ENCODE measurements at places on chromosomes 3 and 15. TPM values are rescaled to one million over a fixed set of nuclear protein-coding genes. Genes with fewer than 3 reads are reported as not detected.
A peak's percentile ranks its signal among the peaks of the same experiment; 100 is the strongest.

- no peaks in the 10 kb centered on the region for H3K4me1 ChIP-seq
- DNase-seq, result no peak
- no peaks in the 10 kb centered on the region for H3K36me3 ChIP-seq
- H3K27me3 ChIP-seq, result no peaks in the 10 kb centered on the region
These were observed 40.4 kb upstream of the CTNNB1 start for GRCh38 chr3:41158947-41159346.

SLC12A1 gene
- not detected for total RNA-seq

SEMA3G gene
- total RNA-seq, result 3.5 TPM

GATA2 gene
- total RNA-seq, result 181 TPM

- DNase-seq, result no peak
- no peaks in the 10 kb centered on the region for H3K4me1 ChIP-seq
- no peaks in the 10 kb centered on the region for H3K27me3 ChIP-seq
These were observed 36.0 kb downstream of the ATP13A5 start for GRCh38 chr3:193342551-193342950.

DNA sequence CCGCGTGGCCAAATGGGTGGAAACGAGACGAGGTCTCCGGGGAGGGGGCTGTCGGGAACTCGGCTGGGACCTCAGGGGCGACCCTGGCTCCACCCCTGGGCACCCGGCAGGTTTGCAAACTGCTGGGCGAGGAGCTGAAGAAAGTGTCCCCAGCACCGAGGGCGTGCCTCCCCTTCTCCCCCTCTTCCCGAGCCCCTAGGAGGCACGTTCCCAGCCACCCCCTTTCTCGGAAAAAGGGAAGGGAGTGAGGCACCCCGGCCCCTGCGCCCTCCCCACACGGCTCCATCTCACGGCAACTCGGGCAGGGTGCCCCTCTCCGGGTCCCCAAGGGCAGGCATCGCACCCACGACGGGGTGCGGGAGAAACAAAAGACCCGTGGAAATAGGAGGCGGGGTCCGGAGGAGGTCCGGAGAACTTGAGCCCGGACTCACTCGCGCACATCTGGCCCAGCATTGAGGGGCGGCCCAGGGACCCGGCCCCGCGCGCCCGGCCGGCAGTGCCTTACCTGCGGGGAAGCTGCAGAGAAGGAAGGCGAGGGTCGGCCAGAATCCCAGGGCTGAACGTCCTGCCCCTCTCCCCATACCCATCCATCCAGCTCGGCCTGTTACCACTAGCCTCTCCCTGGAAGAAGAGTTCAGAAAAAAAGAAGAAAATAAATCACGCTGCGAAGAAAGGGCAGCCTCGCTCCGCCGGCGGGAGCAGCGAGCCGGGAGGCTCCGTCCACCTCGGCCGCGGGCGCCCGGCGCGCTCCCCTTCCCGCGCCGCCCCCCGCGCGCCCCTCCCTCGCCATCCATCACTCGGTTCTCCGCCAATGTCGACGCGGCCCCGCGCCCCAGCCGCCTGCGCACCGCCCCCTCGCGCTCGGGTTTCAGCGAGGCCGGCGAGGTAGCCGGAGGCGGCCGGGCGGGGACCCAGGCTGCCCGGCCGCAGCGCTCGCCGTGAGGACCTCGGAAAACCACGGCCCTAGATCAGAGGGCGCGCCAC, 16.3 kb downstream of the RGMA start:
- peak; percentile 86 for DNase-seq
- peak overlapping the region; percentile 79 for H3K27ac ChIP-seq
- no peaks in the 10 kb centered on the region for H3K27me3 ChIP-seq

DNA sequence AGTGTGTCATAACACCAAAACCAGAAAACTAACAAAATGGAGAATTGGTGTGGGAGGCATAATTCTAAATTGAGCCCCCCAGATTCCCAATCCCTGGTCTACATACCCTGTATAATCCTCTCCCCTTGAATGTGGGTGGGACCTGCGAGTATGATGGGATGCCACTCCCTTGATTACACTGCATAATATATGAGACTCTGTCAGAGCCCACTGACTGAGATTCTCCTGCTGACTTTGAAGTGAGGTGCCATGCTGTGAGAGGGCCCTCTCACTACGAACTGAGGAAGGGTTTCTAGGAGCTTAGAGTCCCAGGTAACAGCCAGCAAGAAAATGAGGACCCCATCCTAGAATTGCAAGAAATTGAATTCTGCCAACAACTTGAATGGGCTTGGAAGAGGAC, 49.5 kb downstream of the GPR176 start:
- no peaks in the 10 kb centered on the region for H3K27me3 ChIP-seq
- no peak for DNase-seq
- H3K27ac ChIP-seq, result no peak overlapping the region
- H3K4me1 ChIP-seq, result no peaks in the 10 kb centered on the region

DNA sequence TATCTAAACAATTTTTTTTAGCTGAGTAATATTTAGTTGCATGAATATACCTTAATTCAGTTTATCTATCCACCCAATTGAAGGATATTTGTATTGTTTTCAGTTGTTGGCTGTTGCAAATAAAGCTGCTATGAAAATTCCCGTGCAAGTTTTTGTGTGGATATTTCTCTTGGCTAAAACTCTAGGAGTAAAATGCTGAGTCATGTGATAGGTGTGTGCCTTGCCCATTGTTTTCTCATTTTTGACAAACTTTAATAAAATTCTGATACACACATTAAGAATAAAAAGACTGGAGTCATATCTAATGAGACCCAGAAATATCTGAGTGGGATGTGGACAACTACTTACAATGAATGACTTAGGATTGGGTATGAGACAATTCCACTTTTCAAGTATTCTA, 78.6 kb downstream of the MDFIC2 start:
- H3K36me3 ChIP-seq, result no peaks in the 10 kb centered on the region
- DNase-seq, result no peak
- no peak overlapping the region for H3K27ac ChIP-seq
- no peak overlapping the region for H3K4me3 ChIP-seq
- H3K4me1 ChIP-seq, result no peaks in the 10 kb centered on the region

DNA sequence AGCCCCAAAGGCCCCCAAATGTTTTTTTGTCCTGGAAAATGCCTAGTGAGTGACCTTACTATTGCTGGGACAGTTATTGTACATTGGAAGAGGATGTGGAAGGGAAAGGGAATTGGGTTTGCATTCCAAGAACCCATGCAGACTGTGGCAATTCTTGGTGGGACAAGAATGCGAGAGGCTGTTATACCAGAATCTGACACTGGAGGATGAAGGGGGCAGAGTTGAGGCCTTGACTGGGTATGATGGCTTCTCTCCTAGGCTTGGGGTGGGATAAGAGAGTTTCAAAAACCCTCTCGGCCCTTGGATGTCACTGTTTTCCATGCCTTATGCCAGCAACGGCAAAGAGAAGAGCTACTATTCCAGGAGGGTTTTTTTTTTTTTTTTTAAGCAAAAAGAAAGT, 25.3 kb downstream of the IL16 start:
- no peaks in the 10 kb centered on the region for H3K27me3 ChIP-seq
- no peaks in the 10 kb centered on the region for H3K36me3 ChIP-seq
- no peak overlapping the region for H3K4me3 ChIP-seq

VEPH1 gene
- total RNA-seq, result 3.4 TPM

GRCh38 chr3:60931452-60931851, 319.8 kb downstream of the FHIT start:
- H3K36me3 ChIP-seq, result no peaks in the 10 kb centered on the region
- H3K27me3 ChIP-seq, result no peaks in the 10 kb centered on the region
- H3K4me1 ChIP-seq, result no peaks in the 10 kb centered on the region
- DNase-seq, result no peak

DNA sequence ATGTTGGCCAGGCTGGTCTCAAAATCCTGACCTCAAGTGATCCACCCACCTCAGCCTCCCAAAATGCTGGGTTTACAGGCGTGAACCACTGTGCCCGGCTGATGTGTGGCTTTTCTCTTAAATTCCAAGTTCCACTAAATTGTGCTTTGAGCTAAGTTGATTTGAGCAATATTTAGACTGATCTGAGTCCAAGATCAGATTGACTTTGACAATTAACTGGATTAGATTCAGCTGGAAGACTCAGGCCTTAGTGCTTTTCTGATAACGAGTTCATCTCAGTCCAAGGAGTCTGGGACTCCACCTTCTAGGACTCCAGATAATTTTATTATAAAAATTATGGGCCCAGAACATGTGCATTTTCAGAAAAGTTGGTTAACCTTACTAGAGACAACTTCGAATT, 94.4 kb upstream of the FAM174B start:
- peaks cover 5% of the 10 kb centered on the region for H3K4me1 ChIP-seq
- no peaks in the 10 kb centered on the region for H3K36me3 ChIP-seq
- H3K4me3 ChIP-seq, result no peak overlapping the region
- DNase-seq, result no peak

- H3K27me3 ChIP-seq, result no peaks in the 10 kb centered on the region
- H3K36me3 ChIP-seq, result no peaks in the 10 kb centered on the region
- DNase-seq, result no peak
- no peak overlapping the region for H3K4me3 ChIP-seq
These were observed 57.7 kb downstream of the PXYLP1 start for GRCh38 chr3:141289228-141289772.

KCNAB1 gene
- total RNA-seq, result 5.2 TPM

- no peaks in the 10 kb centered on the region for H3K4me1 ChIP-seq
- DNase-seq, result no peak
- H3K4me3 ChIP-seq, result no peak within 1 kb of the TSS
- no peaks in the 10 kb centered on the region for H3K27me3 ChIP-seq
- peak within 1 kb of the TSS; percentile 2 for H3K27ac ChIP-seq
These were observed at the start of gene TRIM69 for GRCh38 chr15:44736181-44736765. Gene TRIM69, plus strand, starts transcription at chr15:44736528. Its CDS starts 177 bp downstream, at chr15:44736705.

Data from prostate gland (tissue), 2 donors.